ENCODE measurements at places on chromosomes 5 and 9. TPM values are rescaled to one million over a fixed set of nuclear protein-coding genes. Genes with fewer than 3 reads are reported as not detected.

FIBCD1 gene
- total RNA-seq = 9.3 TPM

PCDHGB1 gene
- total RNA-seq = 1.5 TPM

STKLD1 gene
- total RNA-seq = 0.95 TPM

SPINK4 gene
- total RNA-seq = not detected

PCA3 gene
- total RNA-seq = 0.26 TPM

SEMA5A gene
- total RNA-seq = 9.9 TPM

FSTL4 gene
- not detected for total RNA-seq

EEIG1 gene
- total RNA-seq = 14.7 TPM

OTP gene
- not detected for total RNA-seq

SGCD gene
- 10.2 TPM for total RNA-seq

BARHL1 gene
- not detected for total RNA-seq

TNIP1 gene
- total RNA-seq = 66.6 TPM

FBP1 gene
- not detected for total RNA-seq

AJM1 gene
- 0.95 TPM for total RNA-seq

PCDHB10 gene
- 1.4 TPM for total RNA-seq

IRX1 gene
- total RNA-seq = 0.09 TPM

CDKN2A gene
- total RNA-seq = 28.2 TPM

IFNA21 gene
- not detected for total RNA-seq

TMEM161B gene
- 11.5 TPM for total RNA-seq

GLRA1 gene
- not detected for total RNA-seq

DIRAS2 gene
- total RNA-seq = 0.09 TPM

STC2 gene
- total RNA-seq = 727 TPM

CYSRT1 gene
- 0.17 TPM for total RNA-seq

F2RL2 gene
- total RNA-seq = 10.4 TPM

PCDHB14 gene
- total RNA-seq = 0.63 TPM

MEIKIN gene
- total RNA-seq = not detected

SLC6A7 gene
- total RNA-seq = not detected

FAM114A2 gene
- total RNA-seq = 18.9 TPM

RETREG1 gene
- not detected for total RNA-seq

SLC12A7 gene
- total RNA-seq = 7.3 TPM

FLT4 gene
- 0.09 TPM for total RNA-seq

SPATA31E1 gene
- total RNA-seq = not detected

FOXD4L4 gene
- 0.32 TPM for total RNA-seq

GARNL3 gene
- 0.63 TPM for total RNA-seq

FBXO4 gene
- 9.7 TPM for total RNA-seq

ACOT12 gene
- total RNA-seq = 0.17 TPM

SAXO1 gene
- total RNA-seq = 0.09 TPM

AGXT2 gene
- not detected for total RNA-seq

CORO2A gene
- under 0.01 TPM for total RNA-seq

LMBRD2 gene
- total RNA-seq = 11.3 TPM

DAB2IP gene
- total RNA-seq = 4.4 TPM

GRM6 gene
- total RNA-seq = under 0.01 TPM

ELOVL7 gene
- total RNA-seq = 0.09 TPM

NPR3 gene
- total RNA-seq = 74.7 TPM

ANGPTL2 gene
- total RNA-seq = 55.8 TPM

PRELID2 gene
- total RNA-seq = 19.7 TPM

SNCAIP gene
- total RNA-seq = 0.16 TPM

CAVIN4 gene
- 1.6 TPM for total RNA-seq

QRFP gene
- total RNA-seq = not detected

COL5A1 gene
- 93.8 TPM for total RNA-seq

ADAMTS2 gene
- 36.8 TPM for total RNA-seq

FOXD4L3 gene
- not detected for total RNA-seq

Data from bronchial smooth muscle cell (primary cell).